ENCODE measurements at places on chromosomes 12 and 14.

DNA sequence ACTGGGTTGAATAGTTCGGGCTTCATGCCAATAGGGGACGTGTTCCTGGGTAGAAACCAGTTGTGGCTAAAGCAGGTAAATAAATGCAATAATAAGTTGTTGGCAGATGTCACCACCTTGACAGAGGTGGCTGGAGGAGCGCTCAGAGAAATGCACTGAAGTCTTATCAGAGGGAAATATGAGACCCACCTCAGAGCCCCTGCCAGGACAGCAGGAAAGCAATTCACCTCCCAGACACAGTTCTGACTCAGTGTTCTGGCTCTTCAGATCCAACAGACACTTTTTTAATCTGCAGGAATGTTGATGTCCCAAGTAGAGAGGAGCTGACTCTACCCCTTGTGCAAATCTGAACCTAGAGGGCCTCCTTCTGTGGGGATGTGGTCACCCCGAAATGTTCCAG, 687.1 kb upstream of the FBXO33 start:
- DNase-seq: no peak

DNA sequence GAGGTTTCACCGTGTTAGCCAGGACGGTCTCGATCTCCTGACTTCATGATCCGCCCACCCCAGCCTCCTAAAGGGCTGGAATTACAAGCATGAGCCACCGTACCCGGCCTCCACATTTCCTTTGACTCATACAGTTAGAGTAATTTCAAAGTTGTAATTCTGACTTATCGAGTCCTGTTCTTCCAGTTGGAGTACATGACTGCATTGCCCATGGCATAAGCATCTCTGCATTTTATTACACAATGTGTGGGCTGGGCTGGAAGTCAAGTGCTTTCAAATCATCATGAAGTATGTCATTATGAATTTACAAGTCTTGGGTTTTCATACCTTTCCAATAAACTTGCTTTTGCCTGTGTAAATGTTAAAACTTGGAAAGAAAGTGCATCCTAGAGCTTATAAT, 1295.7 kb upstream of the FLRT2 start:
- DNase-seq: no peak

DNA sequence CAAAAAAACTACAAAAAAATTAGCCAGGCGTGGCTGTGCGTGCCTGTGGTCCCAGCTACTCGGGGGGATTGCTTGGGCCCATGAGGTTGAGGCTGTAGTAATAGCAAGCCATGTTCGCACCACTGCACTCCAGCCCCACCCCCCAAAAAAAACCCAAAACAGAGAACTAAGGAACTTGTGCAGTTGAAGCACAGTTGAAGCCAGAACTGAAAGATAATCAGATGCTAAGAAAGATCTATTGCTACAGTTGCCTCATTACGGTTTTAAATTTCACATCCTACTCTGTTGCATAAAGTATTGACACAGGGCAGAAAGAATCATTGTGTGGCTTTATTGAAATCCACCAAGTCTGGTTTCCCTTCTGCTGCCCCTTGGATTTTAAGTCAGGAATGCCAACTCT, 3.8 kb downstream of the CS start:
- DNase-seq: no peak

DNA sequence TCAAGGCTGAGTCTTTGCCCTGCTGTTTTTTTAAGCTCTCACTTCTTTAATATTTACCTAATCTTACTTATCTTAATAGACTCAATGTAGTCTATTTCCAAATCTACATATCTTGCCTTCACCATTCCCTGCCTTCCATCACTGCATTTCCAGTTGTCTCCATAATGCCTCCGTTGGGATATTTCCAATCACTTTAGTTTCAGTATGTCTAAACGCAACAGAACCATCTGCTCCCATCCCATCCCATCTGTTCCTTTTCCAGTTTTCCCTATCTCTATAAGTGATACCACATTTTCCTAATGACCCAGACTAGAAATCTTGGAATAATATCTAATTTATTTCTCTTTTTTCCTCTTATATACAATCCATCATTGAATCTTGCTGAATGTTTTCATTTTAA, 15.1 kb upstream of the CCDC198 start:
- no peak for DNase-seq

DNA sequence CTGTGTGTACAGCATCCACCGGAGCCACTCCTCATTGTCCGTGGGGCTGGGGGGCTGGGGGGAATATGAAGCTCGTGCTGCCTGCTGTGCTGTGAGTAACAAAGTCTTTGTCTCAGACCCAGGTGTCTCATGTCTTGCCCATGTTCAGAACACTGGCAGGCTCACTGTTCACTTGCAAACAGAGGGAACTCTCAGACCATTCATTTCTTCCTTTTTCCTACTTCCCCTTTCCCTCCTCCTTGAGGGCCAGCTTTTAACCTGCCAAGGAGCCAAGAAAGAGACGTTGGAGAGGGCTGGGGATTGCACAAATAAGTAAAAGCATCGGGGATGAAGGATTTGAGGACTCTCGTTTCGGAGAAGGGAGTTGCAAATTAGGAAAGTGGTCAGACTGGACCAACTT, 21.6 kb downstream of the GPR132 start:
- DNase-seq: no peak

DNA sequence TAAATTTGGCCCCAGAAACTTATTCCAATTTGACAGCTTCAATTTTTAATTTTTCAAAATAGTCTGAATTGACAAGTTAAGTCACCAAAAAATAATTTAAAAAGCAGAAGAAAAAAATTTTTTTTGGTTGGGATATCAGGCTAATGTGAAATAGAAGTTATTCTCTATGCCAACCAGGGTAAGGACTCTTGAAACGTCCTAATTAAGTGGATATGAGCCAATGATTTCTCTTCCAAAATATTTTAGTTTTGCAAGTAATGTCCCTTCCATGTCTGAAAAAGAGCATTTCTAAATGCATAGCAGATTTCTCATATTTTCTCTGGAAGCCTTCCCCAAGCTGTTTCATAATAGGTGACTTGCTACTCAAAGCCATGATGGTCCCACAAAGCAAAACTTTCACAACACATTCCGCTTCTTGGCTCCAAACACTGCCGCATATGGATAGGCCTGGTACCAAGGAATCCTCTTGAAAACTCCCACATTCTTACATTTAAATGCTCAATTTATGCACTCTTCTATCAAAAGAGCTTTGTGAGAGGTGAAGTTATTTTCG, 65.1 kb downstream of the SIX6 start:
- DNase-seq: no peak

- DNase-seq: no peak
Observed at GRCh38 chr14:52307905-52308304, 6.2 kb upstream of the PTGER2 start.

Measured in NCI-H187 treated with DMSO at 0.1 percent for 48 hours (cell line).